ENCODE measurements at places on chromosomes 7 and 10. TPM values are rescaled to one million over a fixed set of nuclear protein-coding genes. Genes with fewer than 3 reads are reported as not detected.

GALNT17 gene
- total RNA-seq: not detected

RFC2 gene
- total RNA-seq: 41.6 TPM

WIPF3 gene
- not detected for total RNA-seq

CLRN3 gene
- not detected for total RNA-seq

ZC3HAV1L gene
- 15.3 TPM for total RNA-seq

DDC gene
- not detected for total RNA-seq

ZNF485 gene
- 1.1 TPM for total RNA-seq

AS3MT gene
- total RNA-seq: 1.1 TPM

ATRNL1 gene
- not detected for total RNA-seq

AEBP1 gene
- total RNA-seq: 9.2 TPM

OR6V1 gene
- not detected for total RNA-seq

C10orf90 gene
- not detected for total RNA-seq

CELF2 gene
- 15.6 TPM for total RNA-seq

TRPV5 gene
- total RNA-seq: not detected

INSYN2A gene
- total RNA-seq: 0.07 TPM
